ENCODE measurements at places on chromosomes 1 and 21.

GRCh38 chr1:21662426-21663247 is 6.5 kb downstream of the RAP1GAP start:
- DNase-seq = no peak

- peak; percentile 29 for DNase-seq
Observed at GRCh38 chr1:117573386-117574023, 32.3 kb upstream of the TENT5C start.

DNA sequence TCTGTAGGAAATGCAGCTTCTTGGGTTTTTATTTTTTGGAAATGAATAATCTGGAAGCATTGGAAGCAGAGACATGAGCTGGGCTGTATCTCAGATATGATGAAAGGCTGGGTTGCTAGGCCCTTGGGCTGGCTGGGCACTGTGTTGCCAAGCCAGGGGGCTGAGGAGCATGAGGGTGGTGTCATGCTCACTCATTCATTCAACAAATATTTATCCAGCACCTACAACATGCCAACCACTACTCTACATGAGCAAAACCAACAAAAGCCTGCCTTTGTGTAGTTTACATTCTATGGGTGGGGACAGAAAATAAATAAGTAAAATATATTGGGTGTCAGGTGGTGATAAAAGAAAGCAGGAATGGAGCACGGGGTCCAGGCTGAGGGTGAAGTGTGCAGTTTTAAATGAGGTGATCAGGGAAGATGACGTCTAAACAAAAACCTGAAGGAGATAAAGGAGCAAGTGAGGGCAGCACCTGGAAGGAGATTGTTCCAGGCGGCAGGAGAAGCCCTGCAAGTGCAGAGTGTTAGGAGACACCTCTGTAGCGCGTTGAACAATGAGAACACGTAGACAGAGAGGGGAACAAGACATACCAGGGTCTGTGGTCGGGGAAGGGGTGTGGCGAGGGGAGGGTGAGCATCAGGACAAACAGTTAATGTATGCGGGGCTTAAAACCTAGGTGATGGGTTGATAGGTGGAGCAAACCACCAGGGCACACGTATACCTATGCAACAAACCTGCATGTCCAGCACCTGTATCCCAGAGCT is 10.9 kb downstream of the TAGLN2 start:
- no peak for DNase-seq

- no peak for DNase-seq
Observed at GRCh38 chr21:26739189-26739588, 106.0 kb downstream of the ADAMTS1 start.

DNA sequence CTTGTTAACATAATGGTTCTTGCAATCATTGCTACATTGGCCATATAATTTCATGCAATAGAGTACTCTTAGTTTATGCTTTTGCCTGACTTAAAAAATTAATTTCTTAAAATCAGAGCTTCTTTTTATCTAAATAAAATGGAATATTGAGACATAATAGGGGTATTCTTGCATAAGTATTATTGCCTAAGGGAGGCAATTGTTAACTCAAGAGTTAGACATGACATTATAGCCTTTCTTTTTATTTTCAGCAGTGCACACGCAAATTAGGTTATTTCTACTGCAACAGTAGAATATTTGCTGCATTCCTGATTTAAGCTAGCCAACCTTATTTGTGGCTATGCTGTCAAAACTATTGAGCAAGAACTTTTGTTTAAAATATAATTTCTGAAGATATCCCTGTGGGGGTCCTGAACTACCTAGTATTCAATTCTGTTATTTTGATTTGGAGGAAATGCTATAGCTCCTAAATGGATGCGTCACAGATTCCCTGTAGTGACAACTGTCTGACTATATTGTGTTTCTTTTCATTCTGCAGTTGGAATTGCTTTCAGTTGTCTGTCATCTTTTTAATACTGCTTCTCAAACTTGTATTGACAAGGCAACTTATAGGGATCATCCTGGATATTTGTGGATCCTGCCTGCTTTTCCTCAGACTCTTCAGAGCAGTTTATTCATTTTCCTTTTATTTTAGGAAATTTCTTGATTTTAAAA is 211.0 kb downstream of the PATJ start:
- DNase-seq = no peak

DNA sequence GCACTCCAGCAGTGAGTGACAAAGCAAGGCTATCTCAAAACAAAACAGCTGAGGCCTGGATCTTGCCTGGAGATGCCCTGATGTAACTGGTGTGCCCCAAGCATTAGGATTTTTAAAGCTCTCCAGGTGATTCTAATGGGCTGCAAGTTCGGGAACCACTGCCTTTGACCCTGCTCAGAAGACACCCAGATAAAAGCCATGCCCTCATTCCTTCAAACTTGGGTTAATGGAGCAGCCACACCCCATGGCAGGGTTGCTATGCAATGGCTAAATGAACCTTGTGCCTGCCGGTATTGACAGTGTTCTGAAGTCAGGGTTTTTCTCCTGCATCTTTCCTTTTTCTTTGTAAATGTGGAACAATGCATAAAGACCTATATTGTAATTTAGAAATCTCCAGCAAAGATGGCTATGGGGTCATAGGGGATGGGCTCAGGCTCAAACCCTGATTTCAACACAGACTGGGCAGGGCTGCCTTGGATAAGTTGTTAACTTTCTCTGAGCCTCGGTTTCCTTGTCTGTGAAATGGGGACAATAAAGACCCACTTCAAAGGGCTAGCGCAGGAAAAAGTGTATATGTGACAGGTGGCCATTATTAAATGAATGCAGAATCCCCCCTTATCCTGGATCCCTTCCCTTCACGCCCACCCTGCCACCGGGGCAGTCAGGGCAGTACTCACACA is 453 bp downstream of the TFF3 start:
- peak; percentile 17 for DNase-seq

- DNase-seq = no peak
Observed at GRCh38 chr1:201471772-201472171, 2.8 kb upstream of the PHLDA3 start.

- DNase-seq = no peak
Observed at GRCh38 chr1:245578308-245578707, 423.5 kb downstream of the KIF26B start.

DNA sequence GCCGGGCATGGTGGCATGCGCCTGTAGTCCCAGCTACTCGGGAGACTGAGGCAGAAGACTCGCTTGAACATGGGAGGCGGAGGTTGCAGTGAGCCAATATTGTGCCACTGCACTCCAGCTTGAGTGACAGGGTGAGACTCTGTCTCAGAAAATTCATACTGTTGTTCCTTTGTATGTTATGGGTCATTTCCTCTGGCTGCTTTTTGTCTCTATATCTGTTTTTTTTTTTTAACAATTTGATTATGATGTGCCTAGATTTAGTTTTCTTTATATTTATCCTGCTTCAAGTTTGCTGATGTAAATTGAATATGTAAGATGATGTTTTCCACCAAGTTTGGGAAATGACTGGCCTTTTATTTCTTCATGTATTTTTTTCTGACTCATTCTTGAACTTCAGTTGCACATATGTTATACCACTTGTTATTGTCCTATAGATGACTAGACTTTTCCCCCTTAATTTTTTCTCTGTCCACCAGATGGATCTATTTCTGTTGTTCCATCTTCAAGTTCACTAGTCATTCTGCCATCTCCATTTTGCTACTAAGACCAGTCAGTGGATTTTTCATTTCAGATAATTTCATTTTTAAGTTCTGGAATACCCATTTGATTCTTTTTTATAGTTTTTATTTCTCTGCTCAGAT is 173.5 kb downstream of the GALNT2 start:
- DNase-seq = no peak

DNA sequence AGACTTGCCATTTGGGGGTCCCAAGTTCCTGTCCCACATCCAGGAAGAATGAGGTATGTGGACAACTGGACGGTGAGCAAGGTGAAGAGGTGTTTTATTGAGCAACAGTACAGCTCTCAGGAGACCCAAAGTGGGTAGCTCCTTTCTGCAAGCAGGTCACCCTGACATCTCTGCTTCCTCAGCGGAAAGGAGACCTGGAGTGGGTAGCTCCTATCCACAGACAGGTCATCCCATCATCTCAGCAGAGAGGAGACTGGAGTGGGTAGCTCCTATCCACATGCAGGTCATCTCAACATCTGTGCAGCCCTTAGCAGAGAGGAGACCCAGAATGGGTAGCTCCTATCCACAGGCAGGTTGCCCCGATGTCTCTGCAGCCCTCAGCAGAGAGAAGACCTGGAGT is 13.8 kb upstream of the FNBP1L start:
- DNase-seq = no peak

DNA sequence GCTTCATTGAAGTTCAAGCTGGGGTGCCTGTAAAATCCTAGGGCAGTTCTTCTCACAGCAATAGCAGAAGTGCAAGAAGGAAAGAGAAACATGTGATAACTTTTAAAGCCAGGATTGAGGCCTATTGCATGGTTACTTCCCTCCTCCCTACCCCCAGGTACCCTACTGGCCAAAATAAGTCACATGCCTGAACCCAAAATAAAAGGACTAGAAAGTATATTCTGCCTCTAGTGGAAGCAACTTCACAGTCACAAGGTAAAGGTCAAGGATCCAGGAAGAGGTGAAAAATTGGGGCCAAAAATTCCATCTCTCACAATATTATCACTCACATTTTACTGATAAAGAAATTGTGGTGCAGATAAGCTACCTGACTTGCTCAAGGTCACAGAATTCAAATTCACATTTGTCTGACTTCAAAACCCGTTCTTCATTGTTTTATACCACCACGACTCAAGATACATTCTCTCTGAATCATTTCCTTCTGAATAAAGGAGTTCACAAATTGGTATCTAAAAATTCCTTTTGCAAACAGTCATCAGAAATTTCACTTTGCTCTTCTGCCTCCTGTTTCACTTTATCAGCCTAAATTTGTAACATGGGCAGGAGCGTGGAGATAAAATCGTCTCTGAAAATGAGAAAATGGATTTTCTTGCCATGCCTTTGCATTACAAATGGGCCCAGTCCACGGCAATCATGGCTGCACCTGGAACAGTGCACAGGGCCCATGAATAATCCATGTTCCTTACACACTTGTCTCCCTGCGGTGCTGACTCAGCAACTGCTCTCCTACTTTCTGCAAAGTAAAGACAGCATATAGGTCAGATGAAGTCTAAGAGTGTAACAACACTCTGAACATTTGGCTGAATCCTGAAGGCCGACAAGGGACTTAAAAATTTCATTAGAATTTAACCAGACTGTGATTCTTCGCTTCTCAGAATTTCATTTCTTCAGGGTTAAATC is 485.3 kb upstream of the NFIA start:
- no peak for DNase-seq

DNA sequence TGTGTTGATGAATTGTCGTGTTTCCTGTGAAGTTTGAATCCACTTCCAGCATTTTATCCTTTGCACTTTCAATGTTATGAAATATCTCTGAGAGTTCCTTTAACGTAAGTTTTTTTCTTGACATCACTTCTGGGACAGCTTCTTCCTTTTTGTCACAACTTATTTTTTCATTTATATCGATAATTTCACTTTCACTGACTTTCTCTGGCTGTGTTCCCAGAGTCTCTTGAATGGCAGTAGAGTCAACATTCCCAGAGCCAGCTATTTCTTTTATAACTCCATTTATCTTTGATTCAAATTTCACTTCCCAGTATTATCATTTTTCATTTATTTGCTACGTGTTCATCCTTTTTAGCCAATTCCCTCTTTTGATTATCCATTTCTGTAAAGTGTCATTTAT is 256.5 kb downstream of the PAPPA2 start:
- DNase-seq = no peak

DNA sequence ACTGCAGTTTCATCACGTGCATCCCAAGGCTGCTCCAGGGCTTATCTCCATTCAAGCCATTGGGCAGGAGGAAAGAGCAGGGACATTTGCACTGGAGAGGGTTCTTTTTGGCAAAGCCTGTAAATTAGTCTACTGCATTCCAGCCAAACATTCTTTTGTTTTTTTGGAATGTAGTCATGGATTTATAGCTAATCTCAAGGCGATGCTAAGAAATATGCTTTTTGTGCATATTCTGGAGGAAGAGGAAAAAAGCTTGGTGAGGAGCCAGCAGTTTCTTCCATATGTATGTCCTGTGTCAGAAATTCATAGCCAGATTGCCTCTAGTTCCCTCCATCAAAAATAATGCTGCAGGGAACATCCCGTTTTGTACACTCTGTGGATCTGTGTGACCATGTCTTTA is 221.4 kb downstream of the BACH1 start:
- DNase-seq = no peak

DNA sequence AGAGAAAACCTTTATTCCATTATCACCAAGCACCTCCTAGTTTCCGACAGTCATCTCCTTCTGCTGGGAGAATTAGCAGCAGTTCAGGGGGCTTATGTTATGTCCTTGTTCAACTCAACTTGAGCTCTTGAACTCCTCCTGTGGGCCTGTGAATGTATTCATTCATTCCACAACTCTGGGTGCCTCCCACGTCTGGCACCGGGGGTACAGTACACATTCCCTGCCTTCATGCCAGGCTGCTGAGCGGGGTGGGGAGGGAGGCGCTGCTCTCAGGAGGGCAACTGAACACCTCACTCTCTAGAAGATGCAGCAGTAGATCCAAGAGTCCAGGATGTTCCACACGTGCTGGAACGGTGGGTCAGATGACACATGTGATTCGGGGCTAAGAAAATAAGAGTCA is 4.3 kb upstream of the MX2 start:
- no peak for DNase-seq
